K562 (cell line): ENCODE measurements at places on chromosomes 2 and 18. TPM values are rescaled to one million over a fixed set of nuclear protein-coding genes. Genes with fewer than 3 reads are reported as not detected.

DNA sequence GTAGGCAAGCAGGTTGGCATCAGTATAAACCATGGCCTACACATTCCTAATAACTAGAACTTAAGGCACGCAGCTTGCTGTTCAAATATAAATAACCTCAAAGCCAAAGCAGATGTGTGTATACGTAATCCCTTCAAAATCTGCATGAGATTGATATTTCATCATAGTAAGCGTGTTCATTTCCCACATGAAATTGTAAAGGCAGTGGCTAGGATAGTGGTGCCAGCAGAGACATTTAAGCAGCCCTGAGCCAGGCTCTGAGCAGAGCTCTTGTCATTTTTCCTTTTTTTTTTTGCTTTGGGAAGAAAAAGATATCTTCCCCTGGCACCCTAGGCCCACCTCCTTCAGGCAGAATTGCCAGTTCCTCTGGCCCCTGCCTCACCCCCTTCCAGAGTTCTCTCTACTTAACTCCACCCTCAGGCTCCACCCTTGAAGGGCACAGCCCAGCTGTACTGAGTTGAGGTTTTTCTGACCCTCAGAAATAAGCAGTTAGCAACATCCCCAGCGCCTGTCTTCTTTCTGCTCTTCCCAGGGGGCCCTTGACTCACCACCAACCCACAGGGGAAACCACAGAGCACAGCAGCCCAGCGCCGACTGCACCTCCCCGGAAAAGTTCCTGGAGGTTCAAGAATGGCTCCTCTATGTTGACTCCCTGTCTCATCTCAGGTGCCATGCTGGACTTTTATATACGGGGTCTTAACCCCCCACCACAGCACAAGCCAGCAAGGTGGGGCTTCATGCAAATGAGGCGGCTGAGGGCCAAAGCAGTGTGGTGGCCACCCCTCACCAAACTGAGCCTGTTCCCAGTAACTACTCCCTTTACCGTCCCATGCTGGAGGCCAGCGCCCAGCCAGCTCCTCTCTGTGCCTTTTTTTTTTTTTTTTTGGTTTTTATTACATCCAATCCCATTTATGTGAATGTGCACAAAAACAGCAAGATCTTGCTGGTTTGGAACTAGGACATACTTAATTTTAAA, 84.7 kb downstream of the EHD3 start:
- H3K36me3 ChIP-seq: no peaks in the 10 kb centered on the region
- H3K27ac ChIP-seq: no peak overlapping the region
- peaks cover 3% of the 10 kb centered on the region; the same call in 1 of the 2 replicates for H3K27me3 ChIP-seq
- H3K4me3 ChIP-seq: no peak overlapping the region
- DNase-seq: no peak
- no peaks in the 10 kb centered on the region for H3K4me1 ChIP-seq

GRCh38 chr2:136130045-136130444, 12.1 kb upstream of the CXCR4 start:
- no peak overlapping the region for H3K27ac ChIP-seq
- H3K4me1 ChIP-seq: no peaks in the 10 kb centered on the region
- peaks cover 18% of the 10 kb centered on the region for H3K27me3 ChIP-seq
- no peaks in the 10 kb centered on the region for H3K36me3 ChIP-seq

Gene SERPINB10
- not detected in 2 replicates for total RNA-seq

Gene SPR
- 36.5 and 38.8 TPM in 2 replicates for total RNA-seq

GRCh38 chr2:85173909-85174308, 40.7 kb downstream of the TCF7L1 start:
- no peaks in the 10 kb centered on the region for H3K36me3 ChIP-seq
- no peak overlapping the region for H3K4me3 ChIP-seq
- H3K27ac ChIP-seq: no peak overlapping the region
- H3K27me3 ChIP-seq: peaks cover 68% of the 10 kb centered on the region
- no peaks in the 10 kb centered on the region for H3K4me1 ChIP-seq

Gene TLX2
- total RNA-seq: not detected in 2 replicates

DNA sequence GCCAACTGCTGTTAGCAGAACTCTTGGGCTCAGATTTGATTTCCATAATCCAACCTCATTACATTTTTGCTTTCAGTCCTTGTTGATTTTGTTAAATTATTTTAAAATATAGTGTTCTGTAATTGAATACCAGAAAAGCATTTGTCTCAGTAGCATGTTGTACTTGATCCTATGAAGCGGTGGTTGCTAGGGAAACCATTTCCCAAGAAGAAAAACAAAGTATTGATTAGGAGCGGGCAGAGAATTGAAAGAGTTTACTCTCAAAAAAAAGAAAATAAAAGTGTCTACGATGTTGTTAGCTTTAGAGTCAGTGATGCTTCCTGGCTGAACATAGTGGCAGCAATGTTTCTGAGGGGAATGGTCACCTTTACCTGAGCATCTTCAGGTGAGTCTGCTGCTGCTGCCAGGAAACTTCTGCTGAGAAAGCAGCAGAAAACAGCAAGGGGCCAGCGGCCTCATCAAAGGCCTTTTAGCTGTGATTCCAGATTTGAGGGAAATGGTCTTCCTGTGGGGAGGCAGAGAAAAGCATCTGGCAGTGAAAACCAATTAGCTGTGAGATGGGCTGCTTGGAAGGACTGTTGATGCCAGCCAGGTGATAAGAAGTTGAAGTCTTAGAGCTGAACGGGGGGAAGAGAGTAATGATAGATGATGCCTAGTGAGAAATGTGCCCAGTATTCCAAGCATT, 37.1 kb downstream of the CRIM1 start:
- H3K27ac ChIP-seq: no peak overlapping the region
- H3K27me3 ChIP-seq: no peaks in the 10 kb centered on the region
- H3K4me3 ChIP-seq: no peak overlapping the region
- DNase-seq: no peak
- no peaks in the 10 kb centered on the region for H3K4me1 ChIP-seq
- no peaks in the 10 kb centered on the region for H3K36me3 ChIP-seq

GRCh38 chr2:174667250-174667860, 69.8 kb upstream of the WIPF1 start:
- H3K36me3 ChIP-seq: no peaks in the 10 kb centered on the region
- H3K4me3 ChIP-seq: no peak overlapping the region
- no peak overlapping the region for H3K27ac ChIP-seq
- no peak for DNase-seq
- no peaks in the 10 kb centered on the region; the same call in 2 of the 3 replicates for H3K4me1 ChIP-seq

DNA sequence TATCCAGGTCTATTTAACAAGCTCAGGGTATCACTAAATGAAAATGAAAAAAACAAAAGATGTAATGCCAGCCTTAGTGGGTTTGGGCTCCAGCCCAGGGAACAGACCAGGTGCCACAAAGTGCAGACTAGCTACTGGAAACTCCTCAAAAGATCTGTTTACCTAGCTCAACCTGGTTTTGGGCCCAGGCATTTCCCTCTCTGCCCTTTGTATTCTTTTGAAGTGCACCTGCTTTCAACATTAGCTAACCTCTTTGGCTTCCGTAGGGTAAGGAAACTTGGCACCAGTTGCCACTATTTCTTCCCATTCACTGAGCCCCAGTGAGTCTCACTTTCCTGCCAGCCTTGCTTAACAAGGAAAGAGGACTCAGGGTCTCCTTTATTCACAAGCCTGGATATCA, 123.6 kb upstream of the CDCA7 start:
- H3K27ac ChIP-seq: no peak overlapping the region
- no peaks in the 10 kb centered on the region for H3K27me3 ChIP-seq
- H3K4me3 ChIP-seq: no peak overlapping the region
- H3K4me1 ChIP-seq: no peaks in the 10 kb centered on the region

GRCh38 chr2:149413487-149413886, 83.1 kb downstream of the LYPD6 start:
- no peak overlapping the region for H3K27ac ChIP-seq
- H3K36me3 ChIP-seq: no peaks in the 10 kb centered on the region
- H3K27me3 ChIP-seq: no peaks in the 10 kb centered on the region
- H3K4me1 ChIP-seq: no peaks in the 10 kb centered on the region
- no peak overlapping the region for H3K4me3 ChIP-seq

Gene MTHFD2
- 238 and 255 TPM in 2 replicates for total RNA-seq

DNA sequence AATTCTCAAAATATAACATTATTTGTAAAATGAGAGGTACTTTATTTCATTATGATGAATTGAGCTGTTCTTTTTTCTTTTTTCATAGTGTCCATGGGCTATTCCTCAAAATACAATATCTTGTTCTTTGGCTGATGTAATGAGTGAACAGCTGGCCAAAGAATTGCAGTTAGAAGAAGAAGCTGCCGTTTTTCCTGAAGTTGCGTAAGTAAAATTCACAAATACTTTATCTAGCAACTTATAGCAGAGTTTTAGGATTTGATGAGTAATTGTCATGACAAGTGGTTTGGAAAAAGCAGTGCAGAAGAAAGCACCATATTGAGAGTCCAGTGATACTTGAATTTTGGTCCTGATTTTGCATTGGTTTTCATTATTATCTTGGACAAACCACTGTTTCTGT, 9.8 kb downstream of the RIOK3 start:
- H3K4me3 ChIP-seq: no peak overlapping the region
- peaks cover 70% of the 10 kb centered on the region for H3K36me3 ChIP-seq
- H3K27ac ChIP-seq: no peak overlapping the region
- no peak for DNase-seq
- H3K27me3 ChIP-seq: no peaks in the 10 kb centered on the region
- peaks cover 6% of the 10 kb centered on the region; the same call in 1 of the 3 replicates for H3K4me1 ChIP-seq

Gene LAMA1
- total RNA-seq: 0.04 and 0.18 TPM in 2 replicates

- no peaks in the 10 kb centered on the region for H3K36me3 ChIP-seq
- no peaks in the 10 kb centered on the region for H3K4me1 ChIP-seq
- H3K27ac ChIP-seq: no peak overlapping the region
- H3K27me3 ChIP-seq: no peaks in the 10 kb centered on the region
- no peak for DNase-seq
Observed at GRCh38 chr2:49843314-49843713, 689.0 kb upstream of the FSHR start.

DNA sequence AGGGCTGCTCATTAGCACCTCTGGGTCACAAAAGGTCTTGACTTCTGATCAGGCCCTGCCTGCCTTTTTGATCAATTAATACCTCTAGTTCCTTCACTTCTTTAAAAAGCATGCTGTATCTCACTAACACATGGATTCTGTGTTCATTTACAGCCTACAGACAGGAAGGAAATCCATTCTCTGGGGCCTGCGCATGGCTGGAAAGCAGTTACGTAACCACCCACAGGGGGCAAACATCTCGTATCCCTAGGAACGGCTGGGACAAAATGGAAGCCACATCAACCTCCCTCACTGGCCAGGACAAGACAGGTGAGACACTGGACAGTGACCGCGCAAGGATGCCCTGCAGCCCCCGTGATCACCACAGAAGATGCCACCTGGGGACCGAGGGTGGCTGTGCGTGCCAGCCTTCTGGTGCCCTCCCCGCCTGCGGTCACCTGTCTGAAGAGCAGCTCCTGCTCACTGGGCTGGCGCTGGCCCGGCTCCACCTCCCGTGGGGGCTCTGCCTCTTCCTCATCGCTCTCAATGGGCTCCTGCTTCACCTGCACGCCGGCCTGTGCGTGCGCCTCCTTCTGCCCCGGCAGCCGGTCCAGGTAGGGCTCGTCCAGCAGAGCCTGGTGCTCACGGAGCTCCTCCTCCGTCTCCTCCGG, 266.9 kb downstream of the TWIST2 start:
- no peak overlapping the region for H3K27ac ChIP-seq
- no peaks in the 10 kb centered on the region for H3K27me3 ChIP-seq
- 0 out of 3 replicates have a peak, but pooled peaks cover 2% of the 10 kb centered on the region for H3K36me3 ChIP-seq
- no peaks in the 10 kb centered on the region for H3K4me1 ChIP-seq
- no peak overlapping the region for H3K4me3 ChIP-seq

Gene NT5DC4
- 4.7 and 6.8 TPM in 2 replicates for total RNA-seq

DNA sequence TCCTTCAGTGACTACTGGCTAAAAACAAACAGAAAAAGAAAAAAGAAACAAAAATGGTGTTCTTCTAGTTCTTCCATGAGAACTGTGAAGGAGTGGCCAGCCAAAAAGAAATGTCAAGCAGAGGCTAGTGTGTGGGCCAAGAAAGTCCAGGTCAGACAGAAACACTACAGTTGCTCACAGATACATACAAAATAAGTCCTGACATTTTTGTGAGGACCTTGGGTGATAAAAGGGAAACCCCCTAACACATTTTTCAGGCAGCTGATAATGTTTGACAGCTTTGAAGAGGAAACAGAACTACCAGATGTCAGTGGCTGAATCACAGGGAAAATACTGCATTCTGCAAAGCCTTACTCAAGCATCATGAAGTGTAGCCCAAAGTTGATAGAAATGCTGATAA, 28.1 kb downstream of the ARHGAP25 start:
- no peaks in the 10 kb centered on the region for H3K27me3 ChIP-seq
- H3K4me1 ChIP-seq: peaks cover 6% of the 10 kb centered on the region
- DNase-seq: no peak
- H3K4me3 ChIP-seq: no peak overlapping the region

- no peak for DNase-seq
- no peak overlapping the region for H3K4me3 ChIP-seq
- H3K27me3 ChIP-seq: no peaks in the 10 kb centered on the region
- no peak overlapping the region for H3K27ac ChIP-seq
- no peaks in the 10 kb centered on the region for H3K4me1 ChIP-seq
Observed at GRCh38 chr2:36433311-36434217, 78.0 kb downstream of the CRIM1 start.

Gene MSH6
- total RNA-seq: 142 and 146 TPM in 2 replicates

DNA sequence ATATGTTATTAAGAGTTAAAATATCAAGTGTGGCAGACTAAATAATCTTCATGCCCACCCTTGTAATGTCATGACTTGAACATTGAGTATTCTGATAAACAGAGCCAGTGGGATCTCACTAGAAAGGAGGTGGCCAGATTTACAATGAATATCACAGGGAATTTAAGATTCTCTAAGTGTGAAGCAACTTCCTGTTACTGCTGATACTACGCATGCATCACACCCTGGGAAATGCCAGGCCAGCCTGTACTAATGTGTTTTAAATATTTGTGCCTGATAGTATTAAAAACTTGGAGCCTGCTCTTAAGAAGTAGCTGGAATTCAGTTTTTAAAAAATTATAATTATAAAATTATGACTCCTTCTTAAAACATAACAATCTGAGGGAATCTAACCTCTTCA, 148.3 kb downstream of the LAMA3 start:
- no peaks in the 10 kb centered on the region for H3K36me3 ChIP-seq
- H3K4me1 ChIP-seq: no peaks in the 10 kb centered on the region
- peaks cover 4% of the 10 kb centered on the region; the same call in 1 of the 2 replicates for H3K27me3 ChIP-seq
- no peak for DNase-seq
- no peak overlapping the region for H3K27ac ChIP-seq

DNA sequence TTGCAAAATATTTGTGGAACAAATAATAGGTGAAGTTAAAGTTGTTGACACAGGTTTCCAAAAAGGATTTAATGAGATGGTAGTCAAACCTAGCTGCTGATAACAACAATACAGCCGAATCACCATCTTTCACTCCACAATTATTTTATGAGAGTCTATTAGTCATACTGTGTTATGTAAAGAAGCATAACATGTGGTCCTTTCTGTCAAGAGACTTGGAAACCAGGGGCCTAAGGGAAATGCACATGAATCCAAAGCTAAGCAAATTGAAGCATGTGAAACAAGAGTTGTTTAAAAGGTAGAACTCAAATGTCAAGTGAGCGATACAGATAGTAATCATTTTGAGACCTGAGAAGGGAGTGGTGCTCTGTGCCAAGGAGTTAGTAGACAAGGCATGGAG, 16.0 kb downstream of the CD28 start:
- no peak overlapping the region for H3K4me3 ChIP-seq
- no peak for DNase-seq
- no peaks in the 10 kb centered on the region for H3K27me3 ChIP-seq
- no peaks in the 10 kb centered on the region for H3K36me3 ChIP-seq
- no peaks in the 10 kb centered on the region for H3K4me1 ChIP-seq

- H3K4me3 ChIP-seq: no peak overlapping the region
- H3K4me1 ChIP-seq: no peaks in the 10 kb centered on the region
- no peak overlapping the region for H3K27ac ChIP-seq
- H3K27me3 ChIP-seq: no peaks in the 10 kb centered on the region
- H3K36me3 ChIP-seq: no peaks in the 10 kb centered on the region
Observed at GRCh38 chr18:62379051-62379450, 53.9 kb downstream of the TNFRSF11A start.

GRCh38 chr2:237892478-237892877, 33.1 kb downstream of the RAMP1 start:
- no peaks in the 10 kb centered on the region for H3K36me3 ChIP-seq
- H3K4me3 ChIP-seq: no peak overlapping the region
- H3K27ac ChIP-seq: no peak overlapping the region
- H3K27me3 ChIP-seq: no peaks in the 10 kb centered on the region
- no peaks in the 10 kb centered on the region; the same call in 2 of the 3 replicates for H3K4me1 ChIP-seq
